ENCODE measurements at places on chromosomes 1 and 21.
A peak's percentile ranks its signal among the peaks of the same experiment; 100 is the strongest.

- no peak for DNase-seq
Measured at GRCh38 chr1:151266315-151266714, 11.8 kb downstream of the PSMD4 start.

- DNase-seq, result no peak
Measured at GRCh38 chr1:239269706-239270105, 116.7 kb upstream of the CHRM3 start.

DNA sequence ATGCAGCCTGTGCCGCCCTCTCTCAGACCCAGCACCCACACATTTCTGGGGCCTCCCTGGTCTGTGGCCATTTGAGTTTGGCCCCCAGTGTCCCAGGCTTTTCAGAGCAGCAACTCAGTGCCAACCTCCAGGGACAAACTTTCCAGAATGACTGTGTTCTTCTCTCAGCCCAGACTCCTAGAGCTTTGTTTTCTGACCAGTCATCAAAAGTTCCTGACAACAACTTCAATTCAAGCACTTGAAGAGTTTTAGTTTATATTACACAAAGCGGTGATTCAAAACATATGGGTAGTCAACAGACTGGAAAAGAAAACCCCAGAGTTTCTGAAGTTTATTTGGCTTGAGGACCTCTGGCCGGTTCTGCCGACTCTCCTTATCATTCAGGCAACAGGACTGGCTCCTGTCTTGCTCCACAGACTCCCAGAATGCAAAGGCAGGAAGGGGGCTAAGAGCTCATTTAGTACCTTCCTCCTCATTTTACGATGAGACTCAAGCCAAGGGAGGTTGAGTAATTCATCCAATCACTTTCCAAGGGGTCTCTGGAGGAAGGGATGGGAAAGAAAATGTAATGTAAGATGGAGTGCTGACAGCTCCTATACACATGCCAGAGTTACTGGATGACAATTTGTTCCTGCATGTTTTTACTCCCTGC, 27.0 kb upstream of the TIAM1 start:
- no peak for DNase-seq

- no peak for DNase-seq
Measured at GRCh38 chr1:192849442-192849841, 40.6 kb downstream of the RGS2 start.

DNA sequence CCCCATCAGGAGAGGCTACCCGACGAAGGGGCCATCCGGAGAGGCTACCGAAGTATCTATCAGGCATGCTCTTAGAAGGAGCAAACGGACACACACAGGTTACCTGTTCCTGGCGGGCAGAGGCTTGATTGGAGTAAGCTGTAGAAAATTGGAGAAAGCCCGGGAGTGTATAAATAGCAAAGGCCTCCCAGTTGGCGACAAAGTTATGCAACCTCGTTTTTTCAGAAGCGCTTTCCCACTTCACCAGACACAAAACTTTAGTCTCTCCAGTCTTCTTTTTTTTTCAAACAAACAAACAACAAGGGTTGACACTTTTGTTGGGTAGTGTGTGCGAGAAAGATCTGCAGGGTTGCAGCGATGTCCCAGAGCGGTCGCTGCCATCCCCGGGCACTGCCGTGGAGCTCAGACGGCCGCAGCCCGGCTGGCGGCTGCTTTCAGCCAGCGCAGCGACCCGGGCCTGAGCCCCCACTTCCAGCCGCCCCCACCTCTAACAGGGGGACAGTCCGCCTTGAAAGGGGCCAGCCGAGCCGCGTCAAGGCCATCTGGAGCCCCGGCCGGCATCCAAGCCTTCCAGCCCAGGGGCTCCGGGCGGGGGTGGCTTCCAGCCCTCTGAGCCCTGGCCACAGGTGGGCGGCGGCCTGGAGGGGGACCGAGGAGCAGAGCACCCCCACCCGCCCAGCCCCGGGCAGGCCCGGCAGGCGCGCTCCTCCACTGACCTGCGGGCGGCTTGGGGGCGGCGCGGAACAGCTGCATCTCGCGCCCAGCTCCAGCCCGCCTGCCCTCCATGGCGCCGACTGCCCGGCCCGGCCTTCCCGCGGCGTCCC, 616 bp downstream of the MCOLN3 start:
- DNase-seq, result peak; percentile 22

DNA sequence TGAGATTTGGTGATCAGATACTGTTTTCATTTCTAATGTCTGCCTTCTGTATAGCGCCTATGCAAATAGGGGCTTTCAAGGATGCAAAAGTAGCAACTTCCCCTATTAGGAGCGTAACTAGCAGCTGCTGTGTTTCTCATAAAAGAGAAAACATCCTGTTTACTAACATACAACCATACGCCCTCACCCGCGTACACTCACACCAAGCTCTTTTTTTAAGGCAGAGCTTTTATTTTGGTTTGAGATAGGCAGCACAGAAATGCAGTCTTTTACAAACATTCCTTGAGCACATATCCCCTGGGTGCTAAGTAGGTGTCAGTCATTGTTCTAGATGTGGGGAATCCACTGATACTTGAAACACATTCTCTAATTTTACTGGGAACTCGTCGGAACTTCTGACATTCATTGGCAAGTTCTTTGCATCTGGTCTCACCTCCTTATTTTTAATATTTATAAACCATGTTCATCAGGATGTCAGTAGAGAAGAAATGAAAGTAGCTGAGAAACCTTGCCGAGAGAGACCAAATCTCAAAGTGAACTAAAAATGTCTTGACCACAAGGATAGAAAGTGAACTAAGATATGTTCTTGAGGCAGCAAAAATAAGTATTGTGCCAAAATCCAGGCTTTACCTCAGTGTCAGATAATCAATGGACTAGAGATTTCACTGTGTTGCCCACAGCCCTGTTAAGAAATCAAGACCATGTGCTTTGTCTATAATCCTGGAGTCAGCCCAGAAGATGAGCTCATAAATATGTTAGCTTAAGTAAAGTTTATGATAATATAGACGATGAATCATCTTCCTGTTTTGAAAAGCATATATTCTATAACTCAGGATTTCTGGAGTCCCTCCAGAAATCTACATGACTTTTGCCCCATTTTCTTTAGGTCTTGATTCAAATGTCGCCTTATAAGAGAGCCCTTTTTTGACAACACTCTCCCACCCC, 350.9 kb downstream of the ST6GALNAC3 start:
- no peak for DNase-seq
